ENCODE measurements at places on chromosomes 4 and X.

- peak; percentile 48 for DNase-seq
These were observed 132.4 kb downstream of the CORIN start for GRCh38 chr4:47705326-47705981.

DNA sequence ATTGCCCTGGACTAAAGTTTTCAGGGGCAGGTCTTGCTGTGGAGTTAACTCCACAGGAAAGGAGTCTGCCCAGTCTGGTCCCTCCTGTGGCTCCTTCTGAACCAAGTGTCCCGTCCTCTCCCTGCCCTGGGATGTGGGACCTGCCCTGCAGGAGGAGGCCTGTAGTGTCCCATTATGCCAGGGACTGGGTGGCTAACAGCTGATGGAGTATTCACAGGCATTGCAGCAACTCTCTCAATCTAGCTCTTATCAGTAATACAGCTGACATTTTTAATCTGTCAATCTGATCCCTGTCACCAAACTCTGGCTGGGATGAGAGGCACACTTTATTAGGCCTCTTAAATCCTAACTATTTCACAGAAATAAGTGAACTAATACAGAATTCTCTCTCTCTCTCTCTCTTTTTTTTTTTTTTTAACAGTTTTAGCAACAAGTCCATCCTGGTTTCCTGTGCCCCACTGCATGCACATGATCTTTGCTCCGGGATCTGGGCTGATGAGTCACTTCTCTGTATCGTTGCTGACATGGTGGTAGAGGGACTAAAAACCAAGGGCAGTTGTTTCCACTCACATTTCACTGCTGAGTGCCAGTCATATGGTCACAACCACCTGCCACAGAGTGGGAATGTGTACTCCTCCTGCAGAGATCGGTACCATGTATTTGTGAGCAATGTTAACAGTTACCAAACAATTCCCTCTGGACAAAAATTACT, 39.1 kb downstream of the HAND2 start:
- no peak for DNase-seq

DNA sequence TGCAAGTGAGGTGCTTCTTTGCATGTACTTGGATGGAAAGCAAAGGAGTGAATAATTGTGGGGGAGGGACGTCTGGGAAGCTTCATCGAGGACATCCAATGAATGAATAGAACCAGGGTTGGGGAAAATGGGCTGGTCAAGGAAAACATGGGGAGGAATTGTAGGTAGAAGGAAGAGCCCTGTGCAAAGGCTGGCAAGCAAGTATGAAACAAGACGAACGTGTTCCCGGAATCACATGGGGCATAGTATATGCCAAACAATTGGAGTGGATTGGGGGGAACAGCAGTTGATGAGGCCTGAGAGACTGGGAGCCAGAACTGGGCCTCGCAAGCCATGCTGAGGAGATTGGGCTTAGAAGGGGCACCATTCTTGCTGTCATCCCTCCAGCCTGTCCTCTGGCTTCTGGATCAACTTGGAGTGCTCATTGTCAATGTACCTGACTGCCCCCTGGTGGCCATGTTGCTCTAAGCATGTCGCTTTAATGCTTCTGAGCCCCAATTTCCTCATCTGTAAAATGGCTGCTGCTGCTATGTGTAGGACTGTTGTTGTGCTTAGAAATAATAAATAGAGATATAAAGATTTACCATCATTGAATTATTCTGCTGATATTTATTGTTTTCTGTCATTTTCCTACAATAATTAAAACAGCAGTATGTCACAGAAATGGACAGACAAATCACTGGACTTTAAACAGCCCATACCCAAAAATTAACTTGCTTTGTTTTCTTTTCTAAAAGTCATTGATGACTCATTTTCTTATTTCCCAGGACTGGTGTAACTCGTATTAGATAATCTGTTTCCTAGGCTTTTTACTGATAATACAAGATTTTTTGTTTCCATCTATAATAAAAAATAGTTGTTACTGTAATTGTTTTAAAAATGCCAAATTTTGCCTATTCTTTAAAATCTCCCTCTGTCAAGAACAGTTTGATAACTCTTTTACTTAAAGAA, 66.4 kb downstream of the JADE3 start:
- peak; percentile 79 for DNase-seq

DNA sequence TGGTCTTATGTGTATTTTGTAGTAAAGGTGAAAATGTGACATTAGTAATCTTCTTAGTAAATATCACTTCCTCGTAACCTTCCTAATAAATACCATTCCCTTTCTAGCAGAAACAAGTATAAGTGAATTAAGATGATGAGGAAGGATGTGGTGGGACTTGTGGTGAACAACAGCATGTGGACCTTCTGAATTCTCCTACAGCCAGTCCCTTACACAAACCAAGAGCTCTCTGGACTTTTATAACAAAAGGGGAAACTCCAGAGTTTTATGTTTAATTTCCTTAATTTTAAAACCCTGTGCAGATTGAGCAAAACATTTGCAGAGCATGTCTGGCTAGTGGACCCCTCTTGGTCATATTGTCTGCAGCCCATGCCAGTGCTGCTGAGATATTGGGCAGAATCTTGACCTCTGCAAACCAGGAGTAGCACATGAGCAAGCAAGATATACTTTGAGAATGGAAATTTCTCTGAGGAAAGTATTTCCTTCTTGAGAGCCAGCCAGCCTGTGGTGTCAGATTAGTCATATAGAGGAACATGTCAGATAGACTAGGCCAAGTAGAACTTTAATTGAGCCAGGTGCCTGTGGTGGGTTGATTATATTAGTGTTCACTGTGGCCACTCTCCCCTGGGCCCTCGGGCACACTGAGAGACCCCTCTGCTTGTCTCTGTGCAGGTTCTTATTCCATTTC, 328.2 kb downstream of the DKK2 start:
- no peak for DNase-seq

GRCh38 chr4:138178566-138178965, 63.6 kb downstream of the SLC7A11 start:
- DNase-seq, result peak; percentile 43

GRCh38 chr4:155164718-155165117, 43.7 kb upstream of the NPY2R start:
- DNase-seq, result no peak

- no peak for DNase-seq
These were observed 38.2 kb downstream of the CHST7 start for GRCh38 chrX:46611658-46612362.

GRCh38 chr4:105510245-105510644, 36.4 kb upstream of the PPA2 start:
- no peak for DNase-seq

DNA sequence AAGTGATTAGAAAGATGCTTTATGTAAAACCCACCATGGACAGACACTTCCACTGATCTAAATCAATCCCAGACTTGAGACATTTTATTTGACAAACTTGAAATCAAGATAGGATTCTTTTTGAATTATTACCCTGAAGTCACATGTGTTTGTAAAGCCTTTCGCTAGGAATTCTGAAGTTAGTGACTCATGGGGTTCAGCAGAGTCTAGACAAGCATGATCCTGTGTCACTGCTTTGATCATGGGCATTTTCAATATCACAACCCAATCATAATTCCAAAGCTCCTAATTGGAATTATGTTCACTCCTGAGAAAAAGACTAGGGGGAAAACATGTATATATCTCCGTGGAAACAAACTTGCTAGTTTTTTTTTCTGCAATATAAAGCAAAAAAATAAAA, 67.5 kb upstream of the BMP3 start:
- no peak for DNase-seq

GRCh38 chrX:10041383-10041782, 74.2 kb downstream of the CLDN34 start:
- no peak for DNase-seq

DNA sequence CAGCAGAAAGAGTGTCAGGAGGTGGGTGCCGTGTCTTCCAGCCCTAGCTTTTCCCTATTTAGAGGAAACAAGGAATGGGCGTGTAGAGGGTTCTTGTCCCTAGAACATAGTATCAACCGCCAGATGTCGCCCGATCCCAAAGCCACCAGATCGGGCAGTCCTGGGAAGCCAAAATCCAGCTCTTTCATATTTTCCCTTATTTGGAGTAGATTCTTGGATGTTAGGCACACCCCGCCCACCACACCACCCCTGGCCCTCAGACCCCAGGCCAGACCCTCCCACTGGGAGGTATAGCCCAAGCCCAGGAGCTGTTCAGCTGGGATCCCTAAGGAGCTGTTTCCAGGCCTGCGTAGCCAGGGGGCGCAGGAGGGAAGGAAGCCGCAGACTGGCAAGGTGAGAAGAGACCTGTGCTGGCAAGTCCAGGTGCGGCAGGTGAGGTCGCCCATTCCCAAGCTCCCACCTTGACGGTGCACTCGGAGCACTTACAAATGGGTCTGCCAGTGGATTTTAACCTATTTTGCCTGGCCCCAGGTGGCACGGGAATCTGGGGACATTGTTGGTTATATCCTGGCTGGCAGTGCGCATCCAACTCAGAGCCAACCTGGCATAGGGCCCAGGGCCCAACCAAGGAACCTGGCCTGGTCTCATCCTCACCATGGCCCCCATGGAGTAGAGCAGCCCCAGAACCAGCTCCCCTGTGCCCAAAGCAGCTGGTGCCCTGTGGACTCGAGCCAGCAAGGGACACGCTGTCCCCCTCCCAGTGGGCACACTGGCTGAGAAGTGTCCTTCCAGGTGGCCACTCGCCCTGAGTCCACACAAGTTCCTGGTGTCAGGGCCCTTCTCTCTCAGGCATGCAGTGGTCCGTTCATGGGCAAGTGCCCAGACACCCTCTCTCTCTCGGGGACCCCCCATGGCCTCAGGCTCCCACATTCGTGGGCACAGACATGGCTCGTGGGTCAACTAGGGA, 811 bp downstream of the FLNA start:
- DNase-seq, result peak; percentile 83

All from cardiac muscle cell (in vitro differentiated cells and primary cell).